ENCODE measurements at places on chromosomes 1 and 21.

DNA sequence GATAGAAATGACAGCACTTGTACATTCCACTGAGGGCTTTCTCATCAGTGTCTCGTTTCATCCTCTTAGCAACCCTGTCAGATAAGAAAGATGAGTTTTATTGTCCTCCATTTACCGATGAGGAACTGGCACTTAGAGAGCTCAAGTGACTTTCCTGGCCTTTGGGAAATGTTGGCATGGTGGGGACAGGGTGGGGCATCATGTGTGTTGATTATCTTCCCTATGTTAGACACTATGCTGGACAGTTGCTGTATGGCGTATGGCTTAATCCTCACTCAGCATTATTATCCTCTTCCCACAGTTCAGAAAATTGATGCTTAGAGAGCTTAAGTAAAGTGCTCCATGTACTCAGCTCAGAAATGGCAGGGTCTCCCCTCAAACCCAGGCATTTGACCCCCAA is 163.2 kb downstream of the CAMTA1 start:
- DNase-seq: no peak

DNA sequence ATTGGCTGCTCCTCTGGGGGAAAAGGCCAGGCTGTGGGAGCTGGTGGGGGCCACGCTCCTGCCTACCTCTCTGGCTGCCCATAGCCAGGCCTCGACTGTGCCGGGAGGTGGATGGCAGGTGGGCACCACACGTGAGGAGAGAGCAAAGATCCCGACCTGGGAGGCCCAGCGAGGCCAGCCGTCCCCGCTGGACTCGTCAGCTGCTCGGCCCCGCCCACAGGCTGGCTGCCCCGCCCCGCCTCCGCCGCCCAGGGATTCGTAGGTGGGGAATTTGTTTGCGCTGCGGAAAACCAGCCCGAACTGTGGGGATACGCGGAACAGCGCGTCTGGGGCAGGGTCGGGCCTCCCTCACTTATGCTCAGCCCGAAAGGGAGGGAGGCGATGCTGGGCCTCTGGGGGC is 31.7 kb downstream of the TP73 start:
- no peak for DNase-seq

DNA sequence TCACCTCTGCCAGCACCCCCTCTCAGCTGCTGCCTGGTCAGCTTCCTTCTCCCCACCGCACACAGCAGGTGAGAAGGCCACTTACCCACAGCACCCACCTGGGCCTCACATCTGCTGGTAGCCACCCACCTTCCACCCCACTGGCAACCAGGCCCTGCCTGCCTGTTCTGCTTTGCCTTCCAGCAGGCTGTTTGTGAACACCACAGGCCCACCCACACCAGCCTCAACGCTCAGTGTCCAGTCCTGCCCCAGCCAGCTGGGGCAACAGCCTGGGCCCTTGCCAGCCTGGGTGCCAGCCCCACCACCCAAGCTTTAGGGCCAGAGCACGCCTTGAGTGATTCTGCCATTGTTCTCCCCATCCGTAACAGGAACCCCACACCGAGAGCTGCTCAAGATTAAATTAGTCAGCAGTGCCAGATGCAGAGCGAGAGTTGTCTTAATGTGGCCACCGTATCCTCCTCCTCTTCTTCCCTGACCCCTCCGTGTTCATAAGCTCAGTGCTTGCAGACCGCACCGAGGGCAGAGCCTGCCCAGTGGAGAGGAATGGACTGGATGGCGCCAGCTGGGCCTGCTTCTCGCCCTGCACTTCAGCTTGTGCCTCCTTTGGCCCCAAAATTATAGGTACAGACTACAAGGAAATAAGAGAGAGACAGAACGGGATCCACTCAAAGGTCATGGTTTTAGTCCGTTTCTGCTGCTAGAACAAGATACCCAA is 120.3 kb upstream of the COL6A1 start:
- no peak for DNase-seq

DNA sequence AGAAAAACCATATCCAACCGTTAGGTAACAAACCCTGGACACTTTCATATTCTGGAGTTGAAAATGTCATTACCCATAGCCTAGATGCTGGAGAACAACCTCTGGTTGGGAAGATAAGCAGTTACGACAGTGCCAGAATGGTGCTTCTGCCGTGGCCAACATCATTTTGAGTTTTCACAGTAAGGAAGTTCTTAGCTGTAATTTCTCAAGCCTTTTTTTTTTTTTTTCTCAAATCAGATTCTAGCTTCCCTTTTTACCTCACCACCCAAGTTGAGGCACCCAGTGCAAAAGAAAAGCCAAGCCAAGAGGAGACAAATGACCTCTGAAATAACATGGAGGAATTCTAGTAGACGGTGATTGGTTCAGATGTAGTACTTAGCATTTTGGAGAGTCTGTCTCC is 21.8 kb downstream of the PPT1 start:
- no peak for DNase-seq

DNA sequence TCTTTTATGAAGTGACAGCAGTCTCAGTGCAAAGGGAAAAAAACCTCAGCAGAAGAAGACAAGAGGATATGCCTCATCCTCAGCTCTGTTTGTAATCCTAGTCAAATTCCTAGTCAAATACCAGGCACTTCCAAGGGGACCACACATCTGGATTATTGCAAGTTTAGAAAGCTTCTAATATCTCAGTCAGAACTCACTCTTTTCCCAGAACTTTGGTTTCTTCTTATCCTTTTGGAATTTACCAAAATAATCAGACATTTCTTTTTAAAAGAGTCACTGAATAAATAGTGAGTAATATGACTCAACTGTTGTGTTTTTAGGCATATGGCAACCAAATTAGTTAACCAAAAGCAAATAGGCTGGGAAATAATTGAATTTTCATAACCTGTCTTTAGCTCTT is 47.8 kb downstream of the PRRX1 start:
- no peak for DNase-seq

- DNase-seq: no peak
These were observed 965 bp upstream of the SH2D5 start for GRCh38 chr1:20733360-20733975.

GRCh38 chr1:229040630-229041358 is 230.1 kb upstream of the RAB4A start:
- no peak for DNase-seq

GRCh38 chr1:183734543-183735036 is 70.3 kb upstream of the RGL1 start:
- DNase-seq: no peak

GRCh38 chr1:111062624-111063023 is 77.3 kb downstream of the DRAM2 start:
- DNase-seq: no peak

GRCh38 chr1:15650433-15650832 is 33.2 kb downstream of the DDI2 start:
- DNase-seq: no peak

- DNase-seq: no peak
These were observed 1.4 kb downstream of the WDR26 start for GRCh38 chr1:224433041-224433691.

- no peak for DNase-seq
These were observed 38.9 kb downstream of the CCDC18 start for GRCh38 chr1:93219443-93219842.

DNA sequence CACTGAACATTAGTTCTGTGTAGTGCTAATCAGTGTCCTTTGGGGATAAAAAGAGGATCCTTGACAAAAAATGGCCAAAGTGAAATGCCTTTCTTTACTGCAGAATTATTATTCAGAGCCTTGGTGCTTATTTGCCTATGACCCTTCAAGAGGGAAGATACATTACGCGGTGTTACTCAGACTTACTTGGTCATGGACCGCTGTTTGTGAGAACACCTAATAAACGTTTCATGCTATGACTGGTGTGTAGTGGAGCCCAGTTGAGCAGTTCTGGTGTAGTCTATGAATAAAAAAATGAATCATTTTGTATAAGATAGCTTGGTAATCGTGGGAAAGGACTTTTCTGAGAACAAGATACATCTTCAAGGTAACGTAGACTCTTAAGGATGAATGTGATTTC is 8.3 kb downstream of the NFYC start:
- DNase-seq: no peak

DNA sequence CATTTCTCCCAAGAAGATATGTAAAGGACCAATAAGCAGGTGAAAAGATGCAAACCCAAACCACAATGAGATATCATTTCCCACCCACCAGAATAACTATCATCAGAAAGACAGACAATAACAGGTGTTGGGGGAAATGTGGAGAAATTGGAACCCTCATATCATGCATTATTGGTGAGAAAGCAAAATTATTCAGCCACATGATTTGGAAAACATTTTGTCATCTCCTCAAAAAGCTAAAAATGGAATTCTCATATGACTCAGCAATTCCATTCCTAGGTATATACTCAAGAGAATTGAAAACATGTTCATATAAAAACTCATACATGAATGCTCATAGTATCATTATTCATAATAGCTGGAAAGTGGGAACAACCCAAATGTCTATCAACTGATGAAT is 25.1 kb upstream of the RNF186 start:
- no peak for DNase-seq

- no peak for DNase-seq
These were observed 23.2 kb downstream of the ILDR2 start for GRCh38 chr1:166952002-166952746.

DNA sequence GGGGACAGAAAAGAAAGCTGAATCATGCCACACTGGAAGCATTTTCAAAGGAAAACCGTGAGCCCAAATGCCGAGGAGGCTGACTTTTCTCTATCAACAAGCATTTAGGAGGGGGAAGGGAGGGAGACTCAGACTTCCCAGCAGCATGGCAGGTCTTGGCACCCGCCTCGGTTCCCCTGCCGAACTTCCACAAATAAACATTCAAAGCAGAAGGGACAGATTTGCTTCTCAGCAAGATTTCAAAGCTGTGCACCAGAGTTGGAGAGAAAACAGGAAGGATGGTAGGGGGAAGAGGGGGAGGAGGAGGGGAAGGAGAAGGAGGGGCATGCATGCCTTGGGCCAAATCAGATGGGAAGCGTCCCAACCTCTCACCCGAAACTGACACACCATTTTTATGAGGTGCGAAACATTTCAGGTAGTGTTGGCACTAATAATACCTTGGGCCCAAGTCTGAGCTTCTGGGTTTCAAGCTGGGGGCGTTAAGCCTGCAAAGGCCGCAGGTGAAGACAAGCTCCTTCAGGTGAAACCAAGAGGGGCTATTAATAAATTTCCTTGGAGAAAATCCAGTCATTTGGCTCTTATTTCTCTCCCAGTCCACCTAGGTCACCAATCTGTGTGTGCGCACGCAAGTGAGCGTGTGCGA is 26.4 kb downstream of the ABCA4 start:
- DNase-seq: no peak
